Lung (tissue), 17 donors: ENCODE measurements at places on chromosomes 1 and 21.

GRCh38 chr1:165539908-165540307, 3.9 kb upstream of the LRRC52 start:
- peak; percentile 23 for DNase-seq

- no peak for DNase-seq
Observed at GRCh38 chr21:43358940-43359822, 67.8 kb downstream of the SIK1 start.

- DNase-seq = no peak
Observed at GRCh38 chr1:234756857-234757256, 146.9 kb upstream of the IRF2BP2 start.

GRCh38 chr1:47907177-47907528, 90.0 kb downstream of the TRABD2B start:
- DNase-seq = no peak

- DNase-seq = peak; percentile 62
Observed at GRCh38 chr1:228785366-228786330, 50.4 kb downstream of the RHOU start.
